ENCODE measurements at places on chromosomes 1 and 21.

DNA sequence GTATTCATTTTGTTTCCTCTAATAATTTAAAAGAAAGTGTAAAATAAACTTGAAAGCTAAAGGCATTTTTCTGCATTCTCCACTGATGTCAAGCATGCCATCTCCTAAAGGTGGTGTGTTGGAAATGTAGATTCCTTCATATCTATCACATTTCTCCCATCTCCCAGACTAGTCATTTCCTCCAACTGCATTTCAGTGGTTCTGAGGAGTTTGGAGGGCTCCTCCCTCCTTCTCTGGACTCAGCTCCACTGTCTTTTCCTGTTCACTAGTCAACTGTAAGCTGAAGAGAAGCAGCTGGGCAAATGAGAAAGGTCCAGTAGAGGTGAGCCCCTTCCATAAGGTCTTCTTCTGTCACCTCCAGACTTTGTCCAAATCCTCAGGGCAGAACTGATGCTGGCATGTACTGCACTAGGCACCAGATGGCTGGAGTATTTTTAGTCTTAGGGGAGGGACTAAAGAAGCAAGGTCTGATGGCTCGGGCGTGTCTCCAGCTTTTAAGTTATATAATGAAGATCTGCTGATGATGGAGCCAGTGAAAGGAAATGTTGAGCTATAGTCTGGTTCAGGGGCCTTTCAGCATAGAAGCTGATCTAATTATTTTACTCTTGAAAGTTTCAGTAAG is 186.1 kb downstream of the NTNG1 start:
- no peak for DNase-seq

- no peak for DNase-seq
Measured at GRCh38 chr1:12711536-12711935, 4.4 kb upstream of the AADACL3 start.

GRCh38 chr1:182622901-182623528 is 18.8 kb upstream of the RGS16 start:
- DNase-seq: no peak

- no peak for DNase-seq
Measured at GRCh38 chr1:4312024-4312423, 342.4 kb upstream of the AJAP1 start.

DNA sequence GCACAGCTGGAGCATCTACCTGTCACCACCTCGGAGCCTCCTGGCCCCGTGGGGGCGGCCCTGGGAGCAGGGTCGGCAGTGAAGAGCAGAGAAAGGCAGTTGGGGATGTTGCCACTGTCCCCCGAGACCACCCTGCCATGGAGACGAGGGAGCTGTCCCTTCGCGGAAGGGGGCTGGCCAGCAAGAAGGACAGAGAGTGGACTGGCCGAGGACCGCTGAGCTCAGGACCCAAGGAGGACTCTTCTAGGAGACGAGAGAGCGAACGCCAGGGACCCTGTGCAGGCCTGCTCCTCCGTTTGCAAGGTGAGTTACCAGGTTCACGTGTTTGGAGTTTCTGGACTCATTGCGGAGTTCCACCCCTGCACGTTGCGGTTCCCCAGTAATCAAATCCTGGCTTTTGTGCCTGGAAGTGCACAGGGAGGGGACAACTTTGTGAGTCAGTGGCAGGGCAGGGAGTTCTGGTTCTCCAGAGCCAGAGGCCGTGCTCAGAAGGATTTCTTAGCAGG is 5.6 kb upstream of the POFUT2 start:
- DNase-seq: no peak

- DNase-seq: no peak
Measured at GRCh38 chr1:152884966-152885624, 7.0 kb downstream of the SMCP start.

DNA sequence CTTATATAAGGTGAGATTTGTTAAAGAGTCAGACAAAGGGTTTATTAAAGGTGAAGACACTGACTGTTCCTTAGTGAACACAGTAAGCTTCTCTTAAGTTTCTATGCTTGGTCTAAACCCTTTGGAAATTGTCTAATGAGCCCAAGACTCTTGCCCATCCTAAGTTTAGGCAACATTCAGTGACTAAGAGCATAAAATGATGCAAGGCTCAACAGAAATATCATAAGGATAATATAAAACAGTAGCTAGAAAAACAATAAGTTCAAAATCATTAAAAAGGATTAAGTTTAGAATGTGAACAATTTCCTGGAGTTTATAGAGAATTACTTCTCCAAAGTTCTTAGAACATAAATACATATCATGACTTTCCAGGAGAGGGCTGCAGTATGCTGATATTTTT is 108.9 kb upstream of the PDC start:
- no peak for DNase-seq

- no peak for DNase-seq
Measured at GRCh38 chr1:224457782-224458144, 23.2 kb upstream of the WDR26 start.

DNA sequence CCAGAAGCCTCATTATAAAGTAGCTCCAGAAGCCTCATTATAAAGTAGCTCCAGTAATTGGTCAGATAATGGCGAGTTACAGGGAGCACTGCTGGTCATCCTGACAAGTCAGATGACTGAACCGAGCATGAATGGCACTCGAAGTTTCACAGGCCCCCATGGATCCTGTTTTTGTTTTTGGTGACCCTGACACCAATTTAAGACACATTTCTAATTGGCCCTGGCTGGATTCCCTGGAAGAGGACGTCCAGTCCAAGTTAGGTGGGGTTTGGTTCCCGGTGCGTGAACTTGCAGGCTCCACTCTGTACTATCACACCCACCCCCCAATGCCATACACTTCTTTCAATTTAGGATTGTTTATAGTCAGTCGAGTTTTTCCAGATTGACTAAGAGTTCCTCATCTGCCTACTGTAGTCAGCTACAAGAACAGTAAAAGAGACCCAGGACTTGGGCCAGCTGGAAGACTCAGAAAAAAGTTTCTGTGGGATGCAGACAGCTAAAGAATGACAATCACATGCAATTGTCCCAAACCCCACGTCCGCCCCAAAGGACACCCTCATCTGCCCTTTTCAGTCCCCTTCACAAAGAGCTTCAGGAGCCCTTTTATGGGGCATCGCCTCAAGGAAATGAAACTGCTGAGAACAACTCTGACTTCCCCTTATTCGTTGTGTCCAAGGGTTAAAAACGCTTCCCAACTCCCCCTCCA is 2.7 kb downstream of the DHRS3 start:
- no peak for DNase-seq

DNA sequence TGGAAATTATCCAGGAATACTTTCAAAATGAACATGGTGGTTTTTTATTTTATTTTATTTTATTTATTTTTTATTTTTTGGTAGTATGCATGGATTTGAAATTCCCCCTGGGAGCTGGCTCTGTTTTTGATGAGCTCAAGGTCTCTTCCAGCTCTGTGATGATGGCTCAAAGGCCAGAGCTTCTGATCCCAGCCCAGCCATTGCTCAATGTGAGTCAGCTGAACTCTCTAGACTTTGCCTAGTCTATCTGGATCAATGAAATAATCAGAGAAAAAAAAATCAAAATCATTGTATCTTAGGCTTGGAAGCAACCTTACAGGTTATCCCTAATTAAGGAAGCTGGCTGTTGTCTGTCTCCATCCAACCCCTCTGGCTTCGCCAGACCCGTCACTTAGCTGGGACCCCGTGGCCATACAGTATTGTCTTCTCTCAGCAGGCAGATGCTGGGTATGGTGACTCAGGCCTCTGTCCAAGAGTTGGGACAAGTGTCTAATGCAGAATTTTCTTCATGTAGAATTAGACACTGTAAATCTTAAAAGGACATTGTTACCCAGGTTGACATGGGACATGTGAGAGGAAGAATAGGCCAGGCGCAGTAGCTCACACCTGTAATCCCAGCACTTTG is 90.2 kb upstream of the LPGAT1 start:
- no peak for DNase-seq

GRCh38 chr1:200973937-200974657 is 49.4 kb downstream of the KIF21B start:
- no peak for DNase-seq

DNA sequence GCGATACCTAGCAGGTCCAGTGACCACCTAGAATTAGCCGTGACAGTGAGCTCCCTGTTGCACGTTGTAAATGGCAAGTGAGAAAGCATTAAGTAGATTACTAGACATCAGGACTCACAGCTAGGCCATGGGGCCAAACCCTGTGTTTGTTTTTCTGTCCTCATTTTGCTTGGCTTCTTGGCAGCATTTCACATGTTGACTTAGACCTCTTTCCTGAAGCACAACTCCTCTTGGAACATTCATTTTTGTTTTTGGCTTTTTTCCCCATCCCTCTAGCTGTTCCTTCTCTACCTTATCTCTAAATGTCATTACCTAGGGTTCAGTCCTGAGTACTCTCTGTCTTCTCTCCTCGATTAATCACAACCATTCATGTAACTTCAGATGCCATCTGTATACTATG is 16.9 kb upstream of the PTPN14 start:
- no peak for DNase-seq

DNA sequence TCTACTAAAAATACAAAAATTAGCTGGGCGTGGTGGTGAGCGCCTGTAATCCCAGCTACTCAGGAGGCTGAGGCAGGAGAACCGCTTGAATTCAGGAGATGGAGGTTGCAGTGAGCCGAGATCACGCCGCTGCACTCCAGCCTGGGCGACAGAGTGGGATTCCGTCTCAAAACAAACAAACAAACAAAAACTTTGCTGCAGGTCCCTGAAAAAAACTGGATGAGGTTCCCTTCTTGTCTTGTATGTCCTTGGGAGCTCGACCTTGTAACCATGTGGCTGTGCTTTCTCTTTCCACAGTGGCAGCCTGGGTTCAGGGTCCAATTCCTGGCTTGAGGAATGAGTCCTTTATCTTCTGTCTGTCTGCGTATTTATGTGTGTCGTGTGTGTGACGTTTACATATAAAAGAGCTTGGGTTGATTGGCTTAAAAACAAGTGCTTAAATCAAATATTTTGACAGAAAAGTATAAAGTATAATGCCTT is 18.0 kb upstream of the COX20 start:
- DNase-seq: no peak

GRCh38 chr1:6037338-6037762 is 8.3 kb upstream of the KCNAB2 start:
- no peak for DNase-seq

DNA sequence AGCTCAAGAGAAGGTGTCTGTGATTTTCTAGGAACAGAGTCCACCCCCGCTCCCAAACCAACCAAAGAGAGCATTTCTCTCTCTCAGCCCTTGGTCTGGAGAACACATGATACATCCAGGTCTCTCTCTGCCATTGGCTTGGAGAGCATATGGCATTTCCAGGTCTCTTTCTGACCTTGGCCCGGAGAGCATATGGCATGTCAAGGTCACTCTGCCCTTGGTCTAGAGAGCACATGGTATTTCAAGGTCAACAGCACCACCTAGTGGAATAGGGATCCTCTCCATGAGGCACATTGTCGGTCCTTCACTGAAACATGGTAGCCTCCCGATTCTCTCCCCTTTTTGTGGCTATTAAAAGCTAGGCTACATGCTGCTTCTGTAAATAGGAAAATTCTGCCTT is 437.7 kb upstream of the OLFM3 start:
- DNase-seq: no peak

DNA sequence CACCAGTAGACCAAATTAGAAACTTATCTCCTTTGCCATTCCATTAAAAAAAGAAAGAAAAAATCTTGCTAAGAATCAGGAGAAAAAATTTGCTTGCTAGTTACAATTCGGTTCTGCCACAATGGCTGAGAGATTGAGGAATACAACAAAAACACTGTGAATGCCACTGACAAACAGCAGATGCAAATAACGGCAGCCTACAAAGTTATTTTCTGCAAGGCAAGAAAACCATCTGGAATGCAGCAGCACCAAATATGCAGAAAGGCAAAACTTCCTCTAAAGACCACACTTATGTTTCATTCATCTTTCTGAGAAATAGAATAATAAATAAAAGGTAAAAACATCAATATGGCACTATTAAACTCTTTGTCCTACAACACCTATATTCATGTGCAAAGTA is 75.7 kb downstream of the ENAH start:
- no peak for DNase-seq

GRCh38 chr1:228982637-228983036 is 247.4 kb downstream of the RHOU start:
- no peak for DNase-seq

- DNase-seq: no peak
Measured at GRCh38 chr1:145720878-145721671, 1.8 kb downstream of the CD160 start.

GRCh38 chr1:174344162-174344561 is 103.6 kb upstream of the GPR52 start:
- DNase-seq: no peak

- no peak for DNase-seq
Measured at GRCh38 chr1:47416319-47417169, 459 bp downstream of the FOXE3 start.

DNA sequence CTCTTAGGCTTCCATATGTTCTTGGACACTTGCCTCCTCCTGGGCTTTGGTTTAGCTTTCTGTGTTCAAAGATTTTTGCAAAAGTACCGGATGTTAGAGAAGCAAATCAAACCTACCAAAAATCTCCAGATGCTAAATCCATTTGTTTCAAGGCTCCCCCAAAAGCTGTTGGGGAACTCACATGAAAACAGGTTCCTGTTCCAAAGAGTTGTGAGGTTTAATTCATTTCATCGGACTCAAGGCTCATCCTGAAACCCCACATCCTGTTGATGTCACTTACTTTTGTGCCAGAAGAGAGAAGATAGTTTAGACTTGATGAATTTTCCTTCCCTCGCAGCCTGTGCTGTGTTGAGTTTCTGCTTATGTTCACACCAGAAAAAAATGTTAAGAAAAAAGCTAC is 41.7 kb upstream of the RXRG start:
- DNase-seq: no peak

GRCh38 chr1:156246241-156246780 is 1.5 kb downstream of the PAQR6 start:
- DNase-seq: no peak

GRCh38 chr1:16925635-16926490 is 4.1 kb downstream of the CROCC start:
- DNase-seq: no peak

- no peak for DNase-seq
Measured at GRCh38 chr1:21721295-21721985, 52.3 kb upstream of the RAP1GAP start.

DNA sequence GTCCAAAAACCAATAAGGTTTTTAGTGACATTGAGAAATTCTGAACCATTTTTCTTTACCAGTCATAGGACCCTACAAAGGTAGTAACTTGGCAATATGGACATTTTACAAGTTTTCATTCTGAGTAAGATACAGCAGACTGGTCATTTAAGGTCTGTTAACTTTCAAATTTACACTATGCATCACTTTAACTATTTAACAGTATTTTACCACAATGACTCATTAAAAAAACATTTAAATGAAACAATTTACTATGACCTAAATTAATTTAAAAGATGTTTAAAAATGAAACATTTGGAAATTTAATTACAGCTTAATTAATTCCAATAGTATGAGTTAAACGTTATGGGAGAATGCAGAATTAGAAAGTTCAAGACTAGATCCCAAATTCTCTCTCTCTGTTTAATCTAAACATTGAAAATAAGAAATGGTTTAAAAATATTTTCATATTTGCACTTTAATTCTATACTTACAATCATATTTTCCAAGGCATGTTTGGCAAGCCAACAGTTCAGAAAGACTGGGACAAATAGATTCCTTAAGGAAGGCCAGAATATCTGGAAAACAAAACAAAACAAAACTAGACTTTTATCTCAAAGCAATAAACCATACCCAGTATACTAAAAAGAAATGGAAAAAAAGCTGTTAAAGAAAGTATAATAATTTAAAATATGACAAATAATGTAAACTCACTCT is 140.9 kb downstream of the KCNT2 start:
- no peak for DNase-seq

GRCh38 chr1:151871284-151872030 is 17.9 kb upstream of the THEM5 start:
- no peak for DNase-seq

- no peak for DNase-seq
Measured at GRCh38 chr1:119101563-119101962, 38.9 kb downstream of the WARS2 start.

All from GM12878 (cell line).